ENCODE measurements at places on chromosomes 1 and 21.
A peak's percentile ranks its signal among the peaks of the same experiment; 100 is the strongest.

DNA sequence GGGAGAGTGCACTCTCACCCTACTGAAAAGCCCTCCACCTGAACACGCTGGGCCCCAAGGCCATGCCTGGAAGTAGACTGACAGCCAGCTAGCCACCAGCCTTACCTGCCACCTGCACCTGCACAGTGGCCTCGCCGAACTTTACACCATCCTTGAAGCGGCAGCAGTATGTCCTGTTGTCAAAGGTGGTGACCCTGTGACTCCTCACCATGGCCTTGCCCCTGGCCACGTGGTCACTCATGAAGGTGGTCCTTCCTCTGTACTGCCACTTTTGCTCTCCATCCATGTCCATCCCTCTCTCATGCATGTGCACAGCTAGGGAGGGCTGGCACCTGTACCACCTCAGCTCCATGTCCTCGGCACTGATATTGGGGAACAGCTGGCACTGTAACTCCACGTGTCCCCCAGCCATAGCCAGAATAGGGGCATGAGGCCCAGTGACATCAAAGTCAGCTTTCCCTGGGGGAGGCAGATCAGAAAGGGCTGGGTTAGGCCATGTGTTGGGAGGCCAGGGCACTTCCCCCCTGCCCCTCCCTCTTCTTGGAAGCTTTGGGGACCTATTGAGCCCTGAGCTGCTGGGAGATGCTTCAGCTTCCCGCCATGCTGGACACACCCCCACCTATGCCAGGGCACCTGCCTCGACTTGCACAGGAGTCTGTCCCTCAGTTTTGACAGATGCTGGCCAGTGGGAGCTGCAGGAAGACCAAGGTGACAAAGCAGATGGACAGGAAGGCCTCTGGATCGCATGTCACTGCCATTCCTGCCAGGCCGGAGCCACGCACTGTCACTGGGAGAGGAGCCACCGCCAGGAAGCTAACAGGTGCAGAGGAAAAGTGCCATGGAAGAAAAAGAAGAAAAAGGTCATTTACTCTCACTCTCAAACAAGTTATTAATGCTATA is 24.6 kb downstream of the RNF187 start:
- no peak for DNase-seq

DNA sequence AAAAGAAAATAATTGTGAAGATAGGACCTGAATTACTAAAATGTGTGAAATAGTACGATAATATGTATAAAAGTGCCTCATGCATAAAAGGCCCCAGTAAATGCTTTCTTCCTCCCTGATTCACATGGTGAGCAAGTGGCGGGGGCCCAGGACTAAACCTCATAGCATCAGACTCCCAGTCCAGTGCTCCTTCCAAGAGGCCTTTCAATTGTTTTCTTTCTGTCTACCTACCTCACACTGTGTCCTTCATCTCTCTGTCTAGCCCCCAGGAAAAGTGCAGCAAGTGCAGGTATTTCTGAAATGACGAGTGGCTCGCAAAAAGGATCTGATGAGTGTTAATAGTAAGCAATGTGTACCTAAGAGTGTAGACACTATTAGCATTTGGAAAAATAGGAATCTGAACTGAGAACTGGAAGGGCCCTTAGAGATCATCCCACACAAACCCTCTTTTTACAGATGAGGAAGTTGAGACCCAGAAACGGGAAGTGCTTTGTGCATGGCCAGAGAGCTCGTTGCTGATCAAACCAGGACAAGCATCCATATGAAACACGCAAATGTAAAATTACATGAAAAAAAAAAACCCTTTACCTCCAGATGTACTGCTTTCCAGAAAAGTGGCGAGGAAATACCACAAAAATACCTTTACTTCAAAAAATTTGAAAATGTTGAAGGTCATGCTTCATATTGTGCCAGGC is 118.2 kb upstream of the HOOK1 start:
- no peak for DNase-seq

DNA sequence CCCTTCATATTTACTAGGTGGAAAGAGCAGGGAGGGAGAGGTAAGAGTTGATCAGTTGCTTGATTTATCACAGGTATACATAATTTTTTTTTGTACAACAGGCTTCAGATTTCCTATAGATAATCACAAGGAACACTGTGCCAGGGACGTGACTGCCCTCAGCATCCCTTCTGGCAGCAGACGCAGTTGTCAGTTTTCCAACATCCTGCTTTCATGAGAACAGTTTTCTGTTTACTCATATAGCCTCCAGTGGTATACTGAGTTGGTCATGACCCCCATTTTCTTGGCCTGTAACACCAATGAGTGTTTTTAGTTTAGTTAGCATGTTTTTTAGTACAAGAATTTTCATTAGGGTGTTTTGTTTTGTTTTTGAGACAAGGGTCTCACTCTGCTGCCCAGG is 37.9 kb upstream of the PTPRF start:
- DNase-seq, result no peak

DNA sequence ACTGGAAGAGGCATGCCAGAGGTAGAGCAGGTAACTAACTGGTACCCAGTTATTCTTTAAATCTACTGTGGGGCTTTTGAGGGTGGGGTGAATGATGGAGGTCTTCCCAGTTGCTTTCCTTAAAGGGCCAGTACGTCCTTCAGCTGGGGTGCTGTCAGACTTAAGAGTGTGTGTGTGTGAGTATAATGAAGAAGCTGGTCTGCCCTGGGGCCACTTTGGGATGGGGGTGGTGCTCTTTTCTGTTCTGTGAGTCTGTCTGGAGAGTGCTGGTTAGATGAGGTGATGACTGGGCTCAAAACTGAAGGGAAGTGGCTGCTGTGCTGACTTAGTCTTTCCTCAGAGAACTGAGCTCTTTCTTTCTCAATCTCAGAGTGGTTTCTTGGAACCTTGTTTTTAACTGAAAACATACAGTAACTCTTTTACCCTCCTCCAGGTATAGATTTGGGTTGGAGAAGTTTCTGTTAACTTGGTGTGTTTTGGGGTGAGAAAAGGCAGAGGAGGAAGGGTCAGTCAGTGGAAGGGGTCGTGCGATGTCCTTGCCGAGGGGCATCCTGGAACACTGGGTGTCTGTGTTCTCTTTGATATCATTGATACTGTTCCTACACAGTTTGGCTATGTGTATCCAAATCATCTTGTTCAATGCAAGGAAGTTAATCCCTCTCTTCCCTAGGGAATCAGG is 746 bp downstream of the MACF1 start:
- peak; percentile 79 for DNase-seq

DNA sequence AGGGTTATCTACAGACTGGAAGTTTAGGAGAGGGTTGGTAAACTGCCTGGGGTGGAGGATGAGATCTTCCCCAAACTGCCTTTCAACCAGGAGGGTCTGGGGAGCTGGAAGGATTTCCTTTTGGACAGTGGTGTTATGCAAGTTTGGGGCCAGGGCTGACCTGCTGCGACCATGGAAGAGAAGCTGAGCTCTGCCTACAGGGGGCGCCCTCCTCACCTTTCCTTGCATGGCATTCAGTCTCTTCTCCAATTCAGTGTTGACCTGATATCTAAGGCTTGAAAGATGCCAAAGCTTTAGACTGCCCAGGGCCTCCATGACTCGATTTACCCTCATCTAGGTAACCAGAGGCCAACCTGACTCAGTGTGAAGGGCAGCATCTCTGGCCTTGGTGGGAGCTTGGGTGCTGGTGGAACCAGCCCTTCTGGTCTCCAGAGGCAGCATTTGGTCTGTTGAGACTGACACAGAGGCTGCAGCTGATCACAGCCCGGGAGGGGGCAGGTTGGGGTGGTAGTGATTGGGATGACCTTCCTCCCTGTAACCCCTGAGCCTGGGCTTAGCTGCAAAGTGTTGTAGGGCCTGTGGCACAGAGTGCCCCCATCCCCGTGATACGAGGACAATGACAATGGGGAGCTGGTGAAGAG is 170.0 kb downstream of the GRIK3 start:
- DNase-seq, result peak; percentile 49

DNA sequence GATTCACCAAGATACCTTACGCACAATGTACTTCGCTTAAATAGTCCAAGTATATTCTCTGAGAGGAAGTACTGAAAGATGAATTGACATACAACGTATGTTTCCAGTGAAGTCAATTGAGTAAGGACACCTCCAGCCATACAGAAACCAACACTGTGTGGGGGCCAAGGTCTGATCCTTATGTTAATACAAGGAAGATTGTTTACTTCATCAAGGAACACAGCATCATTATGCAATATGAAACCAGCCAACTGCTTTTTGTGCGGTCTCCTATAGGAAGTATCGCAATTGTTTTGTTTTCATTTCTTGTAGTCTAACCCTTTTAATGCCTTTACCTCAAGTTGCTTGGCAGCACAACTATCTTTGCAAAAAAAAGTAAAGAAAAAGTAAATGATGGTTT is 28.2 kb upstream of the TEKT2 start:
- DNase-seq, result no peak

DNA sequence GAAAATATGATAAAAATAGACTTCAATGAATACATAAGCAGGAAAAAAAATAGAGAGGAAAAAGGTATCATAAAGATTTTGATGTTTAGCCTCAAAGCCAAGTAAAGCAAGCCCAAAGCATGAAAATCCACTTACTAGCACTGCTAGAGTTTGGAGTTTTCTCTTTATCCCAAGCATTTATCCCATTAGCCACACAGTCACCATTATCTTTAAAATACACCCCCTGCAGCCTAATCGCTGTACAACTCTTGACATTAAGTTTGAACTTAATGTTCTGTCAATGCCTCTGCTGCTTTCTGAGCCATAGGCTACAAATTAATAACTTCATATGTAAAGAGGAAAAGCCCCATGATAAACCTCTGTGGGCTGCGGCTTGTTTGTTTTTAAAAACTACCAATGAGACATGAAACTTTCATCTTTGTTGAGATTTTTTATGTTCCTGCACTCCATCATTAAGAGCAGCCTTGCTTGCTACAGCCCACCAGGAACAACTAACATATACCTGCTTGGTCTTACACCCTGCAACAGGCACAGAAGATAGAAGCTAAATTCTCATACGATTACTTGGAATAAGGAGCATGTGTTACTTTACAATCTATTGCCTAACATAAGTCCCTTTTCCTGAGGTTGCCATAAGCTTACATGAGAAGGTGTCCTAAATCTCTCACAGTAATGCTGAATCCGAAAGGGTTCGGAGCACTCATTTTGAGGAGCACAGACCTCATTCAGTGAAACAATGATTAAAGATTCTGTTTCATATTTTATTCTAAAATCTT is 202.4 kb downstream of the SMYD3 start:
- no peak for DNase-seq

DNA sequence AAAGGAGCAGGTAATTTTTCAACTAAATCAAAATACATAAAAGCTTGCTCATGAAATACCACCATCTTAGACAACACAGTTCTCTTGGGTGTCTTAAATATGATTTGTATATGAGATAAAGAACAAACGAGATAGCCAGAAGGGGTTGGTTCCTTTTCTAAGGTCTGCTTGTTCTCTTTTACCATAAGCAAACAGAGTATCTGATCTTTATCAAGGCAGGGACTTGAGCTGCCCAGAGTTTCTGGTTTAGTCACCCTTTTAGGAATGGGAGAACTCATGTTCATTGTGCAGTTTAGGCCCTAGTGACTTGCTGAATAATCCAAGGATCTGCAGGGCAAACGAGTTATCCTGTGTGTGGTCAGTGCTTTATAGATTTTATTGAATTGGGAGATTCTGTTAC is 3.0 kb upstream of the SUCO start:
- DNase-seq, result no peak

DNA sequence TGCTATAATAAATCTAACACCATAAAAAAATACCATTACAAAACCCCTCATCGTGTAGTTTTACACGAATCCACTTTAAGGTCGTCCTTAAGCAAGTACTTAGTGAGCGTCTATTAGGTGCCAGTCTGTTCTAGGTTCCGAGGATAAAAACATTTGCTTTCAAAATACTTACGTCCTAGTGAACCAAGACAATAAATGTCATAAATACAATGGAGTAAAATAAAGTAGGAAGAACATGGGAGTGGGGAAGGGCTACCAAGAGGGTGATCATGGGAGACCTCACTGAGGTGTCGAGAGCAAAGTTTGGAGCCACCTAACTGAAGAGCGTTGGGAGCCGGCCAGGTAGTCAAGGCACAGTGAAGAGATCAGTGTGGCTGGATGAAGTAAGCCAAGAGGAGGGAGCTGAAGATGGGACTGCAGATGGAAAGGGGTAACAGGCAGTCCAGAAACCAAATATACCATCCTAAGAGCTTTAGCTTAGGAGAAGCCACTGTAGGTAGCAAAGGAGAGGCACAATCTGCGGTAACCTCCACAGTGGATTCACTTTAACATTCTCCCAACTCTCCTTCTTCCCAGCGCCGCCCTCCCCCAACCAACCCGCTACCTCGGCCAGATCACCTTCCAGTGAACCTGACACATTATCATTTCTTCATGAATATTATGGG is 684 bp downstream of the LTN1 start:
- no peak for DNase-seq

- DNase-seq, result no peak
These were observed 23.2 kb downstream of the DMBX1 start for GRCh38 chr1:46512792-46513190.

DNA sequence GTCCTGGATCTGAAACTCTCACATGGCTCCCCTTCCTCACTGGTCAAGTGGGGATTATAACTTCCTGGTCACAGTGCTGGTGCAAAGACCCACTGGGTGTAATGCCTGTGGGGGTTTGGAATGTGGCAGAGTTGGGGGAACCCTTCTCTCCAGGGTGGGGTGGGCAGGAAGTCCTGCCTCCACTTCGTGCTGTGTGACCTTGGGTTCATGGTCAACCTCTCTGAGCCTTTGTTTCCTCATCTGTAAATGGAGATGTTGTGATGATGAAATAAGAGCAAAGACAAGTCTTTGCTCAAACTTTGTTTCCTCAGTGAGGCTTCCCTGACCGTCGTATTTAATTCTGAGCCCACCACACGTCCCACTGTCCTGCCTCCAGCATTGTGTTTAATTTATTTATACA is 564.7 kb downstream of the PTPRU start:
- DNase-seq, result no peak

- no peak for DNase-seq
These were observed 164.6 kb downstream of the FASLG start for GRCh38 chr1:172823534-172823933.

GRCh38 chr21:31505975-31506374 is 153.5 kb upstream of the SOD1 start:
- no peak for DNase-seq

GRCh38 chr1:61215676-61216289 is 133.4 kb downstream of the NFIA start:
- DNase-seq, result no peak

DNA sequence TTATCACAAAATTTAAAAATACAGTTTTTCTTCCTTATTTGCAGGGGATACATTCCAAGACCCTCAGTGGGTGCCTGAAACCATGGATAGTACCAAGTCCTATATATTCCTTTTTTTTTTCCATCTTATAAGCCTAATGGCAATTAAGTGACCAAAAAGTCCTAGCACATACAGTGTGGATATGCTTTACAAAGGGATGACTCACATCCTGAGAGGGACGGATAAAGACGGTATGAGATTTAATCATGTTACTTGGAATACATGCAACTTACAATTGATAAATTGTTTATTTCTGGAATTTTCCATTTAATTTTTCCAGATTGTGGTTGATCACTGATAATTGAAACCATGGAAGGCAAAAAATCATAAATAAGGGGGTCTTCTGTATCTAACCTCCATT is 181.2 kb upstream of the BRINP3 start:
- DNase-seq, result no peak

DNA sequence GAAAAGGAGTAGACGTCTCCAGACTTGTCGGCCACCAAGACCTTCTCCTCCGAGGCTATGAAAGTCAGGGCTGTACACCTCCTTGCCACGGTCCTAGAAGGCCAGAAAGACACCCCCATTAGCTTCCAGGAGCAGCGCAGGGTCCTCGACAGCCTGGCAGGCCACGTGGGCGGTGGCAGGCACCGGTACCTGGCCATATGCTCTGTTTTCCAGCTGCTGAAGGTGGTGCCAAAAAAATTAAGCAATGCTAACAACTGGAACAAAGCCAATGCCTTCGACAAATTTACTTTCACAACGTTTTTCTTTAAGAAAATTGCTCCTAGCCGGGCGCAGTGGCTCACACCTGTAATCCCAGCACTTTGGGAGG is 15.9 kb downstream of the WDR4 start:
- no peak for DNase-seq

Measured in activated CD4-positive, alpha-beta T cell treated with anti-CD3 and anti-CD28 coated beads for 48 hours (primary cell).